ENCODE measurements at places on chromosomes 7 and 10.

DNA sequence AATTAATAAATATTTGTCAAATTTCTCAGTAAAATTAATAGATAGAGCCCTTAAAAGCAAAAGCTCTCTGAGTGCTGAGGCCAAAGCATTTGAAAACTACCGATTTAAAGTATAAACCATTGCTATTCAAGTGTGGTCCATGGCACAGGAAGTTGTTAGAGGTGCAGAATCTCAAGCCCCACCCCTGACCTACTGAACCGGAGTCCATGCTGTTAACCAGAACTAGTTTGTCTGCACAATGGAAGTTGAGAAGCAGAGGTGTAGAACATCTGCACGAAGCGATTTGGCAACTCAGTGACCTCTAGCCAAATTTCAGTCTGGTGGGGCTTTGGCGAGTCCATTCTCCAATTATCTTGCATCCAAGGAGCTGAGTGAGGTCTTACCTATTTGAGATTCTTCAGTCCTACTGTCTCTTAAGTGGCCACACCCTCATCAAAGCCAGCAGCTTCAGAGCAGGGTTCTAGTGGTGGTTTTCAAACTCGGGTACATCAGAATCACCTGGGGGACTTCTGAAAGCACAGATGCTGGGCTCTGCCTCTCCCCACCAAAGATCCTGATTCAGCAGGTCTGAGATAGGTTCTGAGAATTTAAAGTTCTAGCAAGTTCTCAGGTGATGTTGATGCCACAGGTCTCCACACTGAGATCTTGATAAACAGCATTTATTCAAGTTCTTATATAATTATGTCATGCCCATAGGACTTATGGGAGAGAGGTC is 96.8 kb upstream of the SAMD8 start:
- H3K27me3 ChIP-seq, result no peaks in the 10 kb centered on the region
- peak overlapping the region; percentile 35 for H3K27ac ChIP-seq
- peaks cover 47% of the 10 kb centered on the region for H3K4me1 ChIP-seq
- H3K36me3 ChIP-seq, result peaks cover 4% of the 10 kb centered on the region

GRCh38 chr10:59087486-59087885 is 89.0 kb upstream of the PHYHIPL start:
- no peak overlapping the region for H3K27ac ChIP-seq
- H3K4me1 ChIP-seq, result no peaks in the 10 kb centered on the region
- H3K36me3 ChIP-seq, result no peaks in the 10 kb centered on the region
- H3K27me3 ChIP-seq, result no peaks in the 10 kb centered on the region

DNA sequence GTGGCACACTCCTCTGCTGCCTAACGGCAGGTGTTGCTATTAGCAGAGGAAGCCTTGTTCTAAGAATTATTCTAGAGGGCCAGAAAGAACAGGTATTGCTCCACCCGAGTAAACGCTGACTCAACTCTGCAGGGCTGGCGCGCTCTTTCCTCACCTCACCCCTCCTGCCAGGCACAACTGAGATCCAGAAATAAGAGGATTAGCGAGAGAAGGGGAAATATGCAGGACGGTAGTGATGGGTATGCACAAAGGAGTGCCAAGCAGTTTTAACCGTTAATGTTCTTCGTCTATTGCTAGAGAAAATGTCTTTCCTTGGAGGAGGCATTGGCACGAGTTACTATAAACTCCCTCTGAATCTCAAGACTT is 369 bp upstream of the SCIN start:
- H3K4me1 ChIP-seq, result peaks cover 17% of the 10 kb centered on the region
- H3K27me3 ChIP-seq, result peaks cover 49% of the 10 kb centered on the region
- H3K36me3 ChIP-seq, result no peaks in the 10 kb centered on the region
- peak overlapping the region; percentile 66 for H3K4me3 ChIP-seq

GRCh38 chr10:4683137-4683536 is 142.9 kb upstream of the AKR1E2 start:
- DNase-seq, result no peak
- no peaks in the 10 kb centered on the region for H3K36me3 ChIP-seq
- H3K27ac ChIP-seq, result no peak overlapping the region
- H3K27me3 ChIP-seq, result peaks cover 21% of the 10 kb centered on the region
- H3K4me1 ChIP-seq, result peaks cover 37% of the 10 kb centered on the region

- DNase-seq, result no peak
- H3K36me3 ChIP-seq, result peaks cover 88% of the 10 kb centered on the region
- H3K27ac ChIP-seq, result peak overlapping the region; percentile 67
- no peaks in the 10 kb centered on the region for H3K27me3 ChIP-seq
- peak overlapping the region; percentile 19 for H3K4me3 ChIP-seq
- H3K4me1 ChIP-seq, result peaks cover 32% of the 10 kb centered on the region
These were observed 38.5 kb downstream of the MCMBP start for GRCh38 chr10:119834188-119834587.

- no peak overlapping the region for H3K27ac ChIP-seq
- H3K27me3 ChIP-seq, result peaks cover 28% of the 10 kb centered on the region
- H3K4me3 ChIP-seq, result no peak overlapping the region
These were observed 238.0 kb upstream of the INHBA start for GRCh38 chr7:41940760-41941343.
